Osteocyte (in vitro differentiated cells): ENCODE measurements at places on chromosomes 12 and 14.

DNA sequence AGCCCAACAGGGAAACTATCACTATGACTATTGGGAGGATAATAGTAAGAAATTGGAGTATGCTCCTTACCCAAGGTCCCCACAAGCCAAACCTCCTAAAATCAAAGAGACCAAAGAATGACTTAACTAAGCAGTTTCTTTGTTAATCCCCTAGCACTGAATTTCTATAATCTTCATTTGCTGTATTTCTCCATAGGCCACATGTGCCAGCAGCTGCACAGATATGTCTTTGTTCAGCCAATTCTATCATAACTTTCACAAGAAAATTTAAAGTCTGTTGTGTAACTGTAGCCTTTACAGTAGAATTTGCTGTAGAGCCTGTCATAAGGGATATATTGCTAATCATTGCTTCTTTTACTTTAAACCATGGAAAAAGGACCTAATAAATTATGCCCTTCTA lies 104.0 kb downstream of the RIN3 start:
- no peak overlapping the region for H3K27ac ChIP-seq
- no peak for DNase-seq
- no peaks in the 10 kb centered on the region for H3K27me3 ChIP-seq
- H3K4me1 ChIP-seq = no peaks in the 10 kb centered on the region
- no peak overlapping the region for H3K4me3 ChIP-seq

- H3K4me3 ChIP-seq = no peak overlapping the region
- peaks cover 7% of the 10 kb centered on the region for H3K36me3 ChIP-seq
Observed at GRCh38 chr14:84409435-84409834, 1120.5 kb upstream of the FLRT2 start.

GRCh38 chr12:52180971-52181628 lies 10.7 kb downstream of the KRT80 start:
- DNase-seq = no peak
- peak overlapping the region; percentile 100 for H3K27ac ChIP-seq
- H3K36me3 ChIP-seq = peaks cover 3% of the 10 kb centered on the region
- peaks cover 95% of the 10 kb centered on the region for H3K4me1 ChIP-seq
- peak overlapping the region; percentile 41 for H3K4me3 ChIP-seq

- peaks cover 11% of the 10 kb centered on the region for H3K4me1 ChIP-seq
- H3K4me3 ChIP-seq = no peak overlapping the region
- H3K27me3 ChIP-seq = no peaks in the 10 kb centered on the region
- H3K27ac ChIP-seq = no peak overlapping the region
- DNase-seq = no peak
- peaks cover 4% of the 10 kb centered on the region for H3K36me3 ChIP-seq
Observed at GRCh38 chr14:29627137-29627536, 300.5 kb downstream of the PRKD1 start.

DNA sequence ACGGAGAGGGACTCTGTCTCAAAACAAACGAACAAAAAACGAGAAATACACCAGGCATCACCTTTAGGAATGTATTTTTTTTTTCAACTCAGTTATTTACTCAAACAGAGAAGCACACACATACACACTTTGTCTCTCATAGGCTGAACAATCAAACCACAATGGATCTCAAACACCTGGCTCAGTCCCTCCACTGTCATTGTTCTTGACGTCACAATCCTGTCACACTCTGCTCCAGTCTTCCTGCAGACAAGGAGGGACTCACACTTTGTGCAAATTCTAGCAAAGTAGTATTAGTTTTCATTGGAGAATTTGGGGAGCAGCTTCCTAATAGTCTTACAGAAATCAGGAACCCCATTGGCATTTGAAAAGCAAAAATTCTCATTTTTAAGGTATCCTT lies 727.8 kb downstream of the BCL11B start:
- no peak for DNase-seq
- H3K4me1 ChIP-seq = no peaks in the 10 kb centered on the region
- no peaks in the 10 kb centered on the region for H3K27me3 ChIP-seq
- no peak overlapping the region for H3K4me3 ChIP-seq
- H3K36me3 ChIP-seq = no peaks in the 10 kb centered on the region

GRCh38 chr14:68851078-68851477 lies 58.2 kb upstream of the ZFP36L1 start:
- DNase-seq = no peak
- H3K27me3 ChIP-seq = no peaks in the 10 kb centered on the region
- peaks cover 6% of the 10 kb centered on the region for H3K36me3 ChIP-seq
- H3K4me1 ChIP-seq = peaks cover 9% of the 10 kb centered on the region
- no peak overlapping the region for H3K4me3 ChIP-seq

DNA sequence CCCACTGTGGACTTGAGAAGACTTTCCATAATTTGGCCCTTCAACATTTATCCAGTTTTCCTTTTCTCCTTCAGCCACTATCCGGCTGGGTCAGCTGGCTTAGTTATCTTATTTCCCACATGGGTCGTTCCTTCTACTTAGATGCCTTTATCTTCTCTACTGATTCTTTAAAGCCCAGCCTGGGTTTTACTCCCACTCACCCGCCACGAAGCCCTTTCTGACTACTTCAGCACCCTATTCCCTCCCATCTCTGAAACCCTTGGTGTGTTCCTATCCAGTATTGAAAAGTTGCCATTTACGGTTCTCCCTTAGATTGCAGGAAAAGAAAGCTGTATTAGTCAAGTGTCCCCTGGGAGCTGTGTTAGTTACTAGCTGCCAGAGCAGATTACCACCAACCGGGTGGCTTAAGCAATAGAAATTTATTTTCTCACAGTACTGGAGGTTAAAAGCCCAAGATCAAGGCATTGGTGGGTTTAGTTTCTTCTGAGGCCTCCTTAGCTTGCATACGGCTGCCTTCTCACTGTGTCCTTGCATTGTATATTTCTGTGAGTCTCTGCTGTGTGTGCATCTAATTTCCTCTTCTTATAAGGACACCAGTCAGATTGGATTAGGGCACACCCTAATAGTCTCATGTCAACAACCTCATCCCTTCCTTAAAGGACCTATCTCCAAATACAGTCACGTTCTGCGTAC lies 105.5 kb downstream of the GPATCH2L start:
- H3K4me1 ChIP-seq = peaks cover 12% of the 10 kb centered on the region
- H3K27me3 ChIP-seq = no peaks in the 10 kb centered on the region
- DNase-seq = no peak
- H3K27ac ChIP-seq = no peak overlapping the region

- H3K27ac ChIP-seq = no peak overlapping the region
- H3K4me1 ChIP-seq = no peaks in the 10 kb centered on the region
- no peaks in the 10 kb centered on the region for H3K27me3 ChIP-seq
Observed at GRCh38 chr12:119322301-119322723, 12.2 kb upstream of the CCDC60 start.

DNA sequence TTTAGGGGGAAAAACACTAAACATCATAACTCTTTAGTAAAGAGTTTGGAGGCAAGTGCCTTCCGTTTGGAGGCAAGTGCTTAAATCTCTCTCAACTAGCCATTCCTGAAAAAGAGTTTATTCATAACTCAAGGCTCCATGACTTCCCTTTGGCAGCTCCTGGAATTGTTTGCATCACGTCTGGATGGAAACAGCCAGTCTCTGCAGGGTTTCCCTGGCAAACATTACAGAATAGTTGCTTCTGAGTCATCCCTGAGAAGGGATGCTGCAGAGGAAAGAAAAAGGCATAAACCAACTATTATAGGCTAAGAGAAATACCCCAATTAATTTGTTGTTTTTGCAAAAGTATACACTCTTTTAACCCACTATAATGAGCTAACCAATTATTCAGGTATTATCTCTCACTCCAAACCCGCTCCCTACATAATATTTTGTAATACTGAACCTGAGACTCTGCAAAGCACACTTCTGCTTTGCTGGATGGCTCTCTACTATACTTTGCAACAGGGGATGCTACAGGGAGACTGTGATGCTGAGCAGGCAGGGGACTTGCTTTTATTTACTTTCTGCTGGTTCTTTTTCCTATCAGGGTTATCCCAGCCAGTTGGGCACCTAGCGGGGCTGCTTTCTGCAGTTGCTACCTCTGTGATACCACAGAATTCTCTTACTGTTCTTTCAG lies 497.7 kb downstream of the FUT8 start:
- no peaks in the 10 kb centered on the region for H3K27me3 ChIP-seq
- no peaks in the 10 kb centered on the region for H3K4me1 ChIP-seq
- no peaks in the 10 kb centered on the region for H3K36me3 ChIP-seq
- no peak overlapping the region for H3K4me3 ChIP-seq

- H3K36me3 ChIP-seq = no peaks in the 10 kb centered on the region
- DNase-seq = no peak
- H3K27me3 ChIP-seq = peaks cover 5% of the 10 kb centered on the region
- H3K4me3 ChIP-seq = no peak overlapping the region
- peaks cover 21% of the 10 kb centered on the region for H3K4me1 ChIP-seq
- peak overlapping the region; percentile 16 for H3K27ac ChIP-seq
Observed at GRCh38 chr12:31370531-31371255, 44.7 kb upstream of the SINHCAF start.

GRCh38 chr14:61780125-61780524 lies 17.9 kb downstream of the SNAPC1 start:
- no peaks in the 10 kb centered on the region for H3K4me1 ChIP-seq
- no peak overlapping the region for H3K27ac ChIP-seq
- DNase-seq = no peak
- no peak overlapping the region for H3K4me3 ChIP-seq

DNA sequence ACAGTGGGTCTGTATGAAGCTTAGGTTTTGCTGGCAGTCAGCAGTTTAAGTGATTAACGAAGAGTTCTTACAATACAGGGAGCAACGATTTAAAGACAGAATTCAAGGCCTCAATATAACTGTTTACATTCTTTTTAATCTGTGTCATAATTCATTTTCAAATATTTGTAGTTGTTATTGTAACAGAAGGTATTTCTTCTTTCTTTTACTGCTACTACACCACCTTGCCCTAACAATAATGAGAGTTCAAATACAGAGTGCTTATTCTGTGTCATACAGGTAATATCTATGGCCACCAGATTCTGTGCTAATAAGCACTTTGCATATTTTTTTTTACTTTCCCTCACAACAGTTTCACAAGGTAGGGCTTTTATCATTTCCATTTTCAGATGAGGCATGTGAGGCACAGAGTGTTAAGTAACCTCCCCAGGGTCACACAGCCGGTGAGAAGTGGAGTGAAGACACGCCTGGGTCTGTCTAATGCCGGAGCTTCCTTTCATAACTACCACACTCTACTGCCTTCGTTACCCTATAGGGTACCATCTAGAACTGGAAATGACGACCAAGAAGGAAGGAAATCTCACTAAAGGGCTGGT lies 81.9 kb downstream of the PELI2 start:
- H3K36me3 ChIP-seq = no peaks in the 10 kb centered on the region
- no peak overlapping the region for H3K27ac ChIP-seq
- no peak for DNase-seq
- H3K4me3 ChIP-seq = no peak overlapping the region

DNA sequence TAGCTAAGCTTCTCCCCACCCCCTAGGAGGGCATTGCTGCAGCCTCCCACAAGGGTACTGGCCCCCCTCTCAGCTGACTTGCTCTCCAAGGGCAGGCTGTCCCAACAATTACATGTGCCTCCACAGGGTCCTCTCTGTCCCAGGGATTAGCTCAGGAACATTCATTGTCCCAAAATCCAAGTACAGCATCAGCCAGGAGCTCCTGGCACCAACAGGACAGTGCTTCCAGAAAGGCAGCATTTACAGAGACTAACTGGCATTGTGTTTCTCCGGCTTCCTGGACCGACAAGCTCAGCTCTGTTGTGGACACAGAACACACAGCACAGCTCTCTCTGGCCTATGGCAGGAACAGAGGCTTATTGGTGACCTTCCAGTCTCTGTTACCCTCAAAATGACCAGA lies 21.7 kb downstream of the ABCD4 start:
- H3K27me3 ChIP-seq = no peaks in the 10 kb centered on the region
- H3K4me1 ChIP-seq = no peaks in the 10 kb centered on the region
- no peak overlapping the region for H3K27ac ChIP-seq
- H3K36me3 ChIP-seq = peaks cover 35% of the 10 kb centered on the region
- no peak for DNase-seq

DNA sequence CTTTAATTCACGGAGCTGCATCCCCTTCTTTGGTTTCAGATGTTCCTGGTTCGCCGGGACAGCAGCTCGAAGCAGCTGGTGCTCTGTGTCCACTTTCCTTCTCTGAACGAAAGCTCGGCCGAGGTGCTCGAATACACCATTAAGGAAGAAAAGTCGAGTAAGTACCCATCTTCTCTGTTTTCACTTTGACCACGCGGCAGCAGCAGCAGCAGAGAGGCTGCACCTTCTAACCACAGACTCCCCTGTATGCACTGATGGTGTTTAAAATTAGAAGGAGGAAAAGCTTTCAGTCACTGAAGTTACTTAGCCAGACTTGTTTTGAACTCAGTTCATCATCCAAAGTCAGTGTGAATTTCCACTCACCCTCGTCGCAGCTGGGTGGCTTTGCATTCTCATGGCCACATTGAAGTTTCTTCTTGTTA lies 63.8 kb downstream of the RIN3 start:
- H3K36me3 ChIP-seq = peaks cover 35% of the 10 kb centered on the region
- no peak overlapping the region for H3K27ac ChIP-seq
- no peak for DNase-seq

DNA sequence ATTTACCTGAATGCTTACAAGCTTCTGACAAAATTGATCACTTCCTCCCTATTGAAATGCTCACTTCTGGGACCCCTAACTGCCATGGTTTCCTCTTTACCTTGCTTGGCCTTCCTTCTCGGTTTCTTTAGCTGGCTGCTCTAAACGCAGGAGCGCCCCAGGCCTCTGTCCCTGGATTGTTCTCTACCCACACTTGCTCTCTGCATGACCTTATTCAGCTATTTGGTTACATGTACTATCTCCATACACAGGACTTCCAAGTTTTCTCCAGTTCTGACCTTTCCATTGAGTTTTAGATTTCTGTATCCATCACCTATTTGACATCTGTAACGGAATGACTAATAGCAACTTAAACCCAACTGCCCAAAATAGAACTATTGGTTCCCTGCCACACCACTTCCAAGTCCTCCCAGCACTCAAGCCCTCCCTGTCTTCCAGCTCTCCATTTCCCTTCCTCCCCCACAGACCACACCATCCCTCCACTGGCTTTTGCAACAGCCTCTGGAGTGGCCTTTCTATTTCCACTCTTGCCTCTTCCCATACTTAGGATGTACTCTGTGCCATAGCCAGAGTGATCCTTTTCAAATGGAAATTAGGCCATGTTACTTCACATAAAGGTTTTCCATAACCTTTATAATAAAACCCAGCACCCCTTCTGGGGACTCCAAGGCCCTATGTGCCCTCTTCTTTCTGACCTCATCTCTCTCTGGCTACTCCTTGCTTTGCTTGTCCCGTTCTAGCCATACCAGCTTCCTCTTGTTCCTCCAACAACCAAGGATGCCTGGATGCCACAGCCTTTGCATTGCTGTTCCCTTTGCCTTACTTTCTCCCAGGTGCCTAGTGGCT lies 202.2 kb downstream of the AEBP2 start:
- H3K36me3 ChIP-seq = peaks cover 3% of the 10 kb centered on the region
- H3K27ac ChIP-seq = no peak overlapping the region
- no peak overlapping the region for H3K4me3 ChIP-seq
- no peak for DNase-seq
- H3K27me3 ChIP-seq = no peaks in the 10 kb centered on the region
- peaks cover 4% of the 10 kb centered on the region for H3K4me1 ChIP-seq

GRCh38 chr12:59593761-59594160 lies 2.1 kb upstream of the SLC16A7 start:
- no peak for DNase-seq
- no peak overlapping the region for H3K4me3 ChIP-seq
- peaks cover 25% of the 10 kb centered on the region for H3K4me1 ChIP-seq
- no peaks in the 10 kb centered on the region for H3K27me3 ChIP-seq
